AG09309 (cell line): ENCODE measurements at places on chromosomes 2 and 18.

GRCh38 chr2:128364441-128364911, 45.8 kb upstream of the HS6ST1 start:
- no peak for DNase-seq

GRCh38 chr18:44181951-44182747, 498.5 kb upstream of the SETBP1 start:
- no peak for DNase-seq

- no peak for DNase-seq
These were observed 7.3 kb upstream of the CAPN10 start for GRCh38 chr2:240579071-240579762.

- no peak for DNase-seq
These were observed 8.2 kb upstream of the POTEE start for GRCh38 chr2:131201098-131201497.

GRCh38 chr2:42879913-42880737, 87.7 kb upstream of the HAAO start:
- no peak for DNase-seq
